ENCODE measurements at places on chromosomes 7 and 10.

- no peak for DNase-seq
These were observed 493.0 kb downstream of the KCNMA1 start for GRCh38 chr10:77144656-77145055.

DNA sequence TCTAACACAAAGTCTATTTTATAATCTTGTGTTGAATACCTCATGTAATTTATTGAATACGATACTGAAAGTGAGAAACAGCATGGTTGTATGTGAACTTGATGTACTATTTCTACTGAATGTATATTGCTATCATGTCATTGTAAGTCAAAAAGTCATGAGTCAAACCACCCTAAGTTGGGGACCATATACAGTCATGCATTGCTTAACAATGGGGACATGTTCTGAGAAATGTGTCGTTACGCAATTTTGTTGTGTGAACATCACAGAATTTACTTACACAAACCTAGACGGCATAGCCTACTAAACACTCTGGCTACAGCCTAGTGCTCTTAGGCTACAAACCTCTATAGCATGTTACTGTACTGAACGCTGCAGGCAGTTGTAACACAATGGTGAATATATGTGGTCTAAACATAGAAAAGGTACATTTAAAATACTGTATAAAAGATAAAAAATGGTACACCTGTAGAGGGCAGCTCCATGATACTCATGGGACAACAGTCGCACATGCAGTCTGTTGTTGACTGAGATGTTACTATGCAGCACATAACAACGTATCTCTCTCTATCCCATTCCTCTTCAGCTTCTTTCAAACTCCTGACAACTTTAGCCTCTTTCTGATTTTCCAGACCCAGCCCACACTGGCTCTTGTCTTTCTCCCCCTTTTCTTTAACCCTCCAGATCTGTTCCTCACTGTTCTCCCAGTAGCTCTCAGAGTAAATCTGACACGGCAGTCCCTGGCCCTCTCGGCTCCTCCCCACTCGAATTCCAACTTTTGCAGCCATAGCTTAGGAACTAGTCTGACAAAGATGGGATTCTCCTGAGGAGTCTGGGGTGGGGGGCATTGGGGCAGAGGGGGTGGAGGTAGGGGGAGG is 90.1 kb downstream of the SNX10 start:
- DNase-seq: no peak

DNA sequence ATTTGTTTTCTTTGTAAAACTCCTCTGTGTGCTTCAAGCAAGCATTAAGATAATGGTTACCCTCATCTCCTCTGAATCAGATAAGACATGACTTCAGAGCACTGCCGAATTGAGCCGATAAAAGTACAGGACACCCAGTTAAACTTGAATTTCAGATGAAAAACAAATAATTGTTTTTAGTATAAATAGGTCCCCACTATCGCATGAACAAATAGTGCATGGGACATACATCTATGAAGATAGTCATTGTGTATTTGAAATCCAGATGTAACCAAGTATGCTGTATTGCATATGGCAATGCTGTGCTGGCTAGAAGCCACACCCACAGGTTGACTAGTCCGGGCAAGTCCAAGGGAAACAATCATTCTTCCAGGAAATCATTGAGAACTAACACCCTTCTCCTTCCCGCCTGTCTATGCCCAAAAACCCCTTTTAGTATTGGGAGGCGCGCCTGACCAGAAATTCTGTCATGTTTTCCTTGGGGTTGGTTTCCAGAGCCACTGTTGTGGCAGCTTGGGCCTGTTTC is 12.6 kb upstream of the FGFR2 start:
- no peak for DNase-seq

GRCh38 chr7:18117482-18117881 is 89.8 kb upstream of the PRPS1L1 start:
- peak; percentile 31 for DNase-seq

GRCh38 chr7:158820656-158821055 is 8.7 kb downstream of the ESYT2 start:
- DNase-seq: no peak

DNA sequence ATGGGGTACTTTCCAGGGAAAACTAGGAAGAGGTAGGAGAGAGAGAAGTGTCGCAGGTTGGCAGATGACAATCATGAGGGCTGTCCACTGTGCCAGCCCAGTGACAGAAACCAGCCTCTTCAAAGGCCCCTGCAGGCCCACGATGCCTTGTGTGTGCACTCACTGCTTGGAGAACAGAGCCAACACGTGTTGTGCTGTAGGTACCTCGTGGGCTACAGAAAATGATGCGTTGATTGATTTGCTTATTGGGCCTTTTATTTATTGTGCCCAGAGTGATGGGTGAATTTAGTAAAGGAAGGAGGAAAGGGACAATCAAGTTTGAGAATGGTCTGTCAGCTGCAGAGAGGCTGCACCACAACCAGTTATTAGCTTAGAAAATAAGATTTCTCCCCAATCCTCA is 215.1 kb downstream of the PLXNA4 start:
- DNase-seq: no peak

DNA sequence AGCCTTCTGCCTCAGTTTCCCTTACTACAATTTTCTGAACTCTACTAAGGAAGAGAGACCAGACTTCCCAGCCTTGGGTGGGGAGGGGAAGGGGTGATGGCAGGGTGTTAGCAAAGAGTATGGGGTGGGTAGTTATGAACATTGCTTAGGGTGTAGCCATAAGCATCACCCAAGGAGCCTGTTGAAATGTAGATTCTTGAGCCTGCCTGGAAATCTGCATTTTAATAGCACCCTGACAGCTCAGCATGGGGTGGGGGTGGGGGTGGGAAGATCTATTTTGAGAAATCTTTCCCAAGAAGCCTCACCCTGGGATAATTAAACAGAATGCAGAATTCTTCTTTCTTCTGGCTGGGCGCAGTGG is 164.8 kb downstream of the NRF1 start:
- no peak for DNase-seq

DNA sequence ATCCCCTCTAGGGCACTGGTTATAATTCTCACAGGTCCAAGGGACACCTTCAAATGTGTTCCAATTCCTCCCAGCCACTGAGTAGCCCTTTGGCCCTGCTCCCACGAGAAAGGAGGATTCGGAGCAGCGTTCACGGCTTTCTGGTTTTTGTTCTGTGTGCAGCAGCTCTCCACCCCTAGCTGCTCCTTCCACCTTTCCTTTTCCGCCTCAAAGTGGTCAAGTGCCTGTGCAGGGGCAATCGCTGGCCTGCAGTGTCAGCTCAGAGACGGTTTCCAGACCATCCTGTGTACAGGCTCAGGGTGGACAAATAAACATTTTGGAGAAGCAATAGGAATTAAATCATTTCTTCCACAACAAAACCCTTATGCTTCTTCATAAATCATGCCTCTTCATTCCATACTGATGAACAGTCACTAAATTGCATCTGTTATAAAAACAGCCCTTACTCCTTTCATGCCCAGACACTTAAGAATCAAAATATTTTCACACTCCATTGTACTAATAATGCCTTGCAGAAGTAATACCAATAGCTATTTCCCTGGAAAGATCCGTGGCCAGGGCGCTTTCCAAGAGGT is 1.1 kb downstream of the KIAA1549 start:
- DNase-seq: no peak

- peak; percentile 17 for DNase-seq
These were observed 137.2 kb downstream of the NOC3L start for GRCh38 chr10:94225589-94225988.

Measured in hepatic stellate cell (primary cell).